ENCODE measurements at places on chromosomes 7 and 10.

DNA sequence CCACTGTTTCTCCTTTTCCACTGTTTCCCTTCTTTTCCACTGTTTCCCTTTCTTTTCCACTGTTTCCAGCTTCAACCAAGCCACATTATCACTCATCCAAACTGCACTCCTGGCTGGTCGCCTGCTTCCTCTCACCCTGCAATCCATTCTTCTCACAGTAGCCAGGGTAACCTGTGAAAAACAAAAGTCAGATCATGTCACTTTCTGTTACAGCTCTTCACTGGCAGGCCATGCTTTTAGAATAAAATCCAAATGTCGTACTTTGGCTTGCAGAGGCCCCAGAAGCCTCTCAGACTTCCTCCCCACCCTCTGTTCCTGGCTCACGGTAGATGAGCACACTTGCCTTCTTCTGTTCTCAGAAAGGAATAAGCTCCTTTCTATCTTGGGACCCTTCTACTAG is 33.9 kb downstream of the STARD3NL start:
- no peak for DNase-seq

DNA sequence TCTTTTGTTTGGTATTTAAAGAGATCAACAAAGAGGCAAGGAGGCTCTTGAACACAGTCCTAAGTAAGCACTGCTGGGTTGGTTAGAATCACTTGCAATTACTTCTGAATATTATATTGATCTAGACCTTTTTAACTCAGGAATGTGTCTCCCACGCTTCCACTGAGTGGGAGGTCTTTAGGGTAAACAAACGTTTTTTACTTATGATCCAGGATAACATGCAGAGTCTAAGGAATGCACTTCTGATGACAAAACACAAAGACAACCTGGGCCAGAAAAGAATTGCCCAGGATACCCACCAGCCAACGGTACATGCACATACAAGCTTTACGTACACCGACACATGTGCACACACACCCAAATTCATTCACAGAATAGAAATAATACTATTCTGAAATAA is 626.9 kb downstream of the PARD3 start:
- DNase-seq: no peak

GRCh38 chr10:102102421-102102820 is 17.7 kb downstream of the LDB1 start:
- no peak for DNase-seq

DNA sequence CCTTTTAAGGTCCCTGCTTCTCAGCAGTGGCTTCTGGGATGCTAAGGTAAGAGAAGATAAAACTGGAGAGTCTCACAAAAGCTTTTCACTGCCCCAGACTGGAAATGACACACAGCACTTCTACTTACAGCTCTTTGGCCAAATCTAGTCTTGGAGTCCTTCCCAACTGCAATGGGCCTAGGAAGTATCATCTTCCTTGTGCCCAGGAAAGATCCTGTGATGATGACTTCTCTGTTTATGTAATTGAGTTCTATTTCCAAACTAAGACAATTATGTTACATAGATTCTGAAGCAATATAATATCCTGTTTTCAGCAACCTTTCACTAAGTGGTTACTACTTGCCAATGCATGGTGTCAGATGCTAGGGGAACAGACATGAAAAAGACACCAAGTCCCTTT is 234.1 kb downstream of the PTEN start:
- peak; percentile 68 for DNase-seq

- DNase-seq: no peak
Measured at GRCh38 chr10:121285406-121286196, 312.6 kb downstream of the FGFR2 start.

- DNase-seq: peak; percentile 89
Measured at GRCh38 chr10:104297697-104298660, 29.0 kb downstream of the GSTO2 start.

DNA sequence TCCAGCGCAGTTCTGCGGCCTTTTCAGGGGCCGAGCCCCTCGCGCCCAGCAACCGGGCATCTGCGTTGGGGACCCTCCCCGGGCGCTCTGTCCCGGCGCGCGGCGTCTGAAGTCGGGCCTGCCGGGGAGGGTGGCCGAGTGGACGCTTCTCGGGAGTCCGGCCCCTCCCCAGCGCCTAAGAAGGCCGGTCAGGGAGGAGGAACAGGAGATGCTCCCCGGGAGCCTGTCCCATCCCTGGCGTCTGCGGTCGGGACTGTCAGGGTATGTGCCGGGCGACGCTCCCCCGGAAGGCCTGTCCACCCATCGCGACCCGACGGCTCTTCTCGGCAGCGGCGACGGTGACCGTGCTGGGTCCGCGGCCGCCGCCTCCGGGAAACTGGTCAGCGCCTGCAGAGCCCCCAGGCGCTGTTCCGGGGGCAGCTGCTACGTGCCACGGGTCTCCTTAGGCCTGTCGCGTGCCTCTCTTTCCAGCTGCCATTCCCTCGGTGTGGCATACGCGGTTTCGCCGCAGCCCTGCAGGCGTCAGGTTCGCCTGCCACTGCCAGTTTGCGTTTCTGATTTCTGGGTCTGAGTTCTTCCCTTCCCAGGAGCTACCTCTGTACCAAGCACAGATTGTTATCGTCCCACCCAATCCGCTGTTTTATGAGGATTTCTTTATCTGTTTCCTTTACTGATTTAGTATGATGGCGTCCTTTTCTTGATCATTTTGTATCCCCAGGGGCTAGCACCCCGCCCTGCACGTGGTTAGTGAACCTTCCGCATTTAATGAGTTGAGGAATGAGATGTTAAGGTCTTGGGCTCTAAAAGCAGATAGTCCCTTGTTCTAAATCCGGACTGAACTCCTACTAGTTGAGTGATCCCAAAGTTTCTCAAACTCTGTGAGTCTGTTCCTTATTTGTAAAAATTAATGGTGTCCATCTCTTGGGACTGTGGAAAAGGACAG is 782 bp downstream of the IFIT5 start:
- DNase-seq: peak; percentile 32

DNA sequence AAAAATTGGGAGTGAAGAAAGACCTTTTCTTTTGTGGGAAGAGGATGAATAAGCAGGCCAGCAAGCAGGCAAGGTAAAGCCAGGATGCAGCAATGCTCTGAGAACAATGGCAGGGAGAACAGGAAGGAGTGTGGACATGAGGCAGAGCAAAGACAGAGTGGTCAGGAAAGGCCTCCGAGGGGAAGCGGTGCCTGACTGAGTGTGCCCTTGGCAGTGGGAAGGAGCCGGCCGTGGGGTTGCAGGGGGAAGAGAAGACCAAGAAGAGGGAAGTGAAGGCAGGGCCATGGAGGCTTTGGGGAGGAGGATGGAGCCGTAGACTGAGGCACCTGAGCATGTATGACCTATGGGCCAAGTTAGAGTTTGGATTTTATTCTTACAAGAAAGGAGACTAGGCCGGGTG is 21.9 kb upstream of the ZNF212 start:
- DNase-seq: no peak

GRCh38 chr7:4119848-4120247 is 562.2 kb upstream of the FOXK1 start:
- no peak for DNase-seq

- no peak for DNase-seq
Measured at GRCh38 chr7:4875391-4875790, 8.1 kb downstream of the RADIL start.

DNA sequence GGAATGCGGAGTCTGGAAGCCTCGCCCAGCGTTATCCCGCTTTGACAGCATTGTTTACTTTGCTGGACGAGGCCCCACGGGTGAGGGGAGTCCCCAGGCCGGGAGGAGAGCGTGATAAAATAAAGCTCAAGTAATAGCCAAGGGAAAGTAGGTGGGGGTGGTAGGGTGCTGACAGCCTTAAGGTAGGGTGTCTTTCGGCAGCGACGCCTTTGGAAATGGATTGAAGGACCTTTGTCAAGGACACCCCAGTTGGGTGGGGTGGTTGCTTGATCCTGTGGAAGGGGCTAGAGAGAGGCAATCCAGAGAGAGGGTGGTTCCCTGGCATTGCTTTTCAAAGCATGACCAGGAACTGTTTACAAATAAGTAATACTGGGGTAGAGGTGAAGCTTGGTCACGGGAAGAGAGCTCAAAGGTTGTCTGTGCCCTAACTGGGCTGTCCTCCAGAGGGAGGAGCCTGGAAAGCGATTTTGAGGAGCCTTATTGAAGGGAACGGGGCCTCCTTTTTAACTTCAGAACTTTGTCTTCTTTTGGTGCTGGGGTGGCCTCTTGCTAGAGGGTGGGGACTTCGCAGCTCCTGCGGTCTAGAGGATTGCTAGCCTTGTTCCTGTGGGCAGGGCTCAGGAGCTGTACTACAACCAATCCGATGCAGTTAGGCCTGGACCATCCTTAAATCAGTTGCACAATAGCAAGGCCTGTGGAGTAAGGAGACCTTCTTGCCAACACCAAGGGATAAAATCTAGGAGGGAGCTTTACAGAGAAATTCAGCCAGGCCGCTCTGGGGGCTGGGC is 1.3 kb downstream of the EIF4EBP2 start:
- DNase-seq: peak; percentile 96

GRCh38 chr10:103202319-103202718 is 9.2 kb upstream of the NT5C2 start:
- no peak for DNase-seq

DNA sequence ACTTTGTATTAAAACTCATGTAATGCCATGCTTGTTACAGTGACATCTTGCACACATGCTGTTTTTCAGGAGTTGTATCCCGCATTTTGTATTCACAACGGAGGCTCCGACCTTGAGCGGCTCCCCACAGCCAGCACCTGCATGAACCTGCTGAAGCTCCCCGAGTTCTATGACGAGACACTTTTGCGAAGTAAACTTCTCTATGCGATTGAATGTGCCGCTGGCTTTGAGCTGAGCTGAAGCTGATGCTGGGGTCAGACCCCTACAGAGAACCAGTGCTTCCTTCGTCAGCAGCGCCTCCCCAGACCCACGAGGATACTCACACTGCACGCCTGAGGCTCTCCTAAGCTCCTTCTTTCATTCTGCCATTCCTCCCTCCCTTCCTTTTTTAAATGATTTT is 69.3 kb upstream of the DNAJB6 start:
- DNase-seq: no peak

GRCh38 chr7:111741811-111742240 is 179.5 kb upstream of the IMMP2L start:
- DNase-seq: peak; percentile 76

DNA sequence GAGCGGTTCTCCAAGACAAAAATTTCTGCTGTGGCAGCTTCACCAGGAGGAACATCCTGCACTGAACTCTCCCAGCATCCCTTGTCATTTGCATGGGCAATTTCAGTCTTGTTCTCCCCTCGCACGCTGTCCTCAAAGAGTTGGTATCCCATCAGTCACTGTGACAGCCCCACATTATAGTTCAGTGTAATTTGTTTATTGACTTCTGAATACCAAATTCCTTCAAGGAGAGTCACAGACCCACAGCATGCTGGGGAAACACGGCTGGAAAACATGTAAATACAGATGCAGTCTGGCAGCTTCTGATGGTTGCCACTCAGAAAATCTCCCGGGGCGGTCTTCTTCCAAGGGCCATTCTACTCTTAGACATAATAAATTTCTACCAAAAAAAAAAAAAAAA is 151.0 kb upstream of the NEBL start:
- DNase-seq: no peak

DNA sequence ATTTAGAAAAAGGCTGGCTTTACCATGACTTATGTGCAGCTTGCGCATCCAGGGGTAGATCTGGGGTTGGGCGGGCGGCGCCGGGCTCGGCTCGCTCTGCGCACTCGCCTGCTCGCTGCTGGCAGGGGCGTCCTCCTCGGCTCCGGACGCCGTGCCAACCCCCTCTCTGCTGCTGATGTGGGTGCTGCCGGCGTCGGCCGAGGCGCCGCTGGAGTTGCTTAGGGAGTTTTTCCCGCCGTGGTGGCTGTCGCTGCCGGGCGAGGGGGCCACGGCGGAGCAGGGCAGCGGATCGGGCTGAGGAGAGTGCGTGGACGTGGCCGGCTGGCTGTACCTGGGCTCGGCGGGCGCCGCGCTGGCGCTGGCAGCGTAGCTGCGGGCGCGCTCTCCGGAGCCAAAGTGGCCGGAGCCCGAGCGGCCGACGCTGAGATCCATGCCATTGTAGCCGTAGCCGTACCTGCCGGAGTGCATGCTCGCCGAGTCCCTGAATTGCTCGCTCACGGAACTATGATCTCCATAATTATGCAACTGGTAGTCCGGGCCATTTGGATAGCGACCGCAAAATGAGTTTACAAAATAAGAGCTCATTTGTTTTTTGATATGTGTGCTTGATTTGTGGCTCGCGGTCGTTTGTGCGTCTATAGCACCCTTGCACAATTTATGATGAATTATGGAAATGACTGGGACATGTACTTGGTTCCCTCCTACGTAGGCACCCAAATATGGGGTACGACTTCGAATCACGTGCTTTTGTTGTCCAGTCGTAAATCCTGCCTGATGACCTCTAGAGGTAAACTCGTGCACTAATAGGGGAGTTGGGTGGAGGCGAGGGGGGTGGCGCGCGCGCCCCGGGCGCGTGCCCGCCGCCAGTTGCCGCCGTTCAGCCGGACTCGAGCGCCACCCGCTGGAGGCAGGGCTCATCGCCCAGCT is at the start of gene HOXA5:
Gene HOXA5, minus strand, starts transcription at position 659 of the 927 bp plus-strand sequence. Its CDS starts 74 bp downstream, at position 585.
- DNase-seq: peak; percentile 100

- DNase-seq: no peak
Measured at GRCh38 chr7:81120803-81121202, 202.0 kb upstream of the SEMA3C start.

- DNase-seq: no peak
Measured at GRCh38 chr7:113392421-113392820, 274.1 kb upstream of the SMIM30 start.

- no peak for DNase-seq
Measured at GRCh38 chr10:108574233-108574632, 1349.1 kb downstream of the XPNPEP1 start.

DNA sequence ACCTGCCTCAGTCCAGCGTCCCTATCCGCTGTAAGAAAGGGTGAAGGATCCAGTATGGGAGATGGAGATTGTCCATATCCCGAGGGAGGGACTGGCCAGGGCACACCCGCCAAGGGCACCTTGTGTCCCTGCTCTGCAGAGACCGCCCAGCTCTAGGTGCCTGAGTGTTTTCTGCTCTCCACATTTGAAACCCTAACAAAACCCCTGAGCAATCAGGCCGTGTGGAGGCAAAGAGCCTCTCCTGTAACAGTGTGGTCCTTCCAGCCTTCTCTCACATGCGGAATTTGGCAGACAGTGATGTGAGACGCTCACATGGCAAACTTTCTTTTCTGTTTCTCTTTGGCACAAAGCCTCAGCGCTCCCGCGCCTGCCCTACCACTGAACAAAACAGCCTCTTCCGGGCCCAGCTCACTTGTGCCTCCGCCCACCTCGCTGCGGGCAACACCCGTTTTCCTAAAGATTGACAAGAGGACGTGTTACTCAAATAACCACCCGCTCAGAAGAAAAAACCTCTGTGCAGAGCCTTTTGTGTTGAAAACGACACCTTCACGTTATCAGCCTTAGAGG is 514.8 kb downstream of the DNAJB6 start:
- no peak for DNase-seq

All from IMR-90 (cell line).